ENCODE measurements at places on chromosomes 1 and 21. TPM values are rescaled to one million over a fixed set of nuclear protein-coding genes. Genes with fewer than 3 reads are reported as not detected.
A peak's percentile ranks its signal among the peaks of the same experiment; 100 is the strongest.

Gene SPRR4
- total RNA-seq = not detected

DNA sequence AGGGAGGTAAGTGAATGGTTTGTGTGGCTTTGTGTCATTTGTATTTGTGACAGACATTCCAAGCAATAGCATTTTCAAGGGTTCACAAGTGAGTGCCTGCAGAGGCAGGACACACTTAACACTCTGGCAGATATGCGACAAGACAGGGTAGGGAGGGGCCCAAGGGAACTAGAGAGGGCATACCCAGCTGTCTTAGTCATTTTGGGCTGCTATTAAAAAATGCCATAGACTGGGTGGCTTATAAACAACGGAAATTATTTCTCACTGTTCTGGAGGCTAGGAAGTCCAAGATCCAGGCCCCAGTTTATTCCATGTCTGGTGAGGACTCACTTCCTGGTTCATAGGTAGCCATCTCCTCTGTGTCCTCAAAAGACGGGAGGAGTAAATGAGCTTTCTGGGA lies 137.4 kb downstream of the FGGY start:
- DNase-seq = no peak

DNA sequence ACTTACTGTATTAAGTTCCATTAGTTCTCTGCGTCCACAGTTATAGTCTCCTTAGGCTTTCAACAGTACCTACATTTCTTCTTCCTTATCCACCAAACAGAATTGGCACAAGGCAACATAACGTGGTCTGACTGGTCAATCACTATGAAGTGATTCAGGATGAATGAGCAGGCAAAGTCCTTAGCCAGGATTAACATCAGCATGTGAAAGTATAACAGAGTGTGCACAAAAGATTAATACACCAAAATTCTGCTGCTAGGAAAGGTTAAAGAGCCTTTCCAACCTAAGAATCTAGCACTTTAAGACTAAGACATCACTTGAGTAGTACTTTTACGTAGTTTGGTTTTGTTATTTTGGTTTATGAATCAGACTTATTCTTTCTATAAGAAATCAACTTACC lies 15.8 kb downstream of the DEPDC1 start:
- no peak for DNase-seq

- no peak for DNase-seq
These were observed 58.7 kb downstream of the ALG14 start for GRCh38 chr1:95013950-95014574.

GRCh38 chr1:229579059-229579673 lies 20.7 kb upstream of the ABCB10 start:
- no peak for DNase-seq

DNA sequence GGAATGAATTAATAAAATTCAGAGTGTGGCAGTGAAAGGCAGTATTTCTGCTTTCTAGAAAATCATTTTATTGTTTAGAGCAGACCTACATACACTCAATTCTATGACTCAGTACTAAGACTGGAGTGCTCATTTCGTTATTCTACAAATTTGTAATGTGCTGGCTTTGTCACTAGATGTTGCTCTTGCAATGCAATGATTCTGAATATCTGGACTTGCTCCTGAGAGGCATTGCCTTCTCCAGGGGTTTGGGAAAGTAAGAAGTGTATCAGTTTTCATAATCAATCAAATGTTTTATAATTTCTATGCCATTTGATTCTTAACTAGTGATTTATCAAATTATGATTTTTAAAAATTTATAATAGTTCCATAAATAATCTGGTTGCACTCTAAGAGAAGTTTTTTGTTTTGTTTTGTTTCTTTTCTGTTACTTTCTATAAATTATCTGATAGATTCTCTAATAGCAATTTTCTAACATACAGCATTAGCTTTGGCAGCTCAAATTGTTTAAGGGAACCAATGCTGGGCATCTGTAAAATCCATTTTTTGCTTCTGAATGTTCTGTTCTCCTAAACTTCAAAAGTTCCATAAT lies 280.5 kb upstream of the SGIP1 start:
- no peak for DNase-seq

GRCh38 chr1:56429288-56429687 lies 150.1 kb downstream of the PLPP3 start:
- DNase-seq = no peak

Gene GPR25
- total RNA-seq = not detected

DNA sequence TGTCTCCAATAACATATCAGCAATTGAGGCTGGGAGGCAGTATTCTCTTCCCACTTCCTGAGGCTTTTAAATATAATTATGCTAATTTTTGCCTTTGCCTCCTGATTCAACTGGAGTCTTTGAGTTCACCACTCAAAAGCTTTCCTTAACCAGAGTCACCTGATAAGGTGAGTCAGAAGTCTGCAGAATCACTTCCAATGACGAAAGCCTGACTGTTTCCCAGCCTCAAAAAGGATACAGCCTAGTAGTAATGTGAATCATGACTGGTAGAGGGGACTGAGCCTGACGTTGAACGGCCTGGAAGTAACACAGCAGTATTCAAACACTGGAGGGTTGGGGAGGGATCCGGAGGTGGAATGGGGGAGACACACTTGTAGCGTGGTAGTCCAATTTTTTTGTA lies 10.4 kb upstream of the MRPL9 start:
- DNase-seq = no peak

- DNase-seq = no peak
These were observed 27.4 kb downstream of the DTL start for GRCh38 chr1:212062832-212063438.

Gene OR2T2
- not detected for total RNA-seq

DNA sequence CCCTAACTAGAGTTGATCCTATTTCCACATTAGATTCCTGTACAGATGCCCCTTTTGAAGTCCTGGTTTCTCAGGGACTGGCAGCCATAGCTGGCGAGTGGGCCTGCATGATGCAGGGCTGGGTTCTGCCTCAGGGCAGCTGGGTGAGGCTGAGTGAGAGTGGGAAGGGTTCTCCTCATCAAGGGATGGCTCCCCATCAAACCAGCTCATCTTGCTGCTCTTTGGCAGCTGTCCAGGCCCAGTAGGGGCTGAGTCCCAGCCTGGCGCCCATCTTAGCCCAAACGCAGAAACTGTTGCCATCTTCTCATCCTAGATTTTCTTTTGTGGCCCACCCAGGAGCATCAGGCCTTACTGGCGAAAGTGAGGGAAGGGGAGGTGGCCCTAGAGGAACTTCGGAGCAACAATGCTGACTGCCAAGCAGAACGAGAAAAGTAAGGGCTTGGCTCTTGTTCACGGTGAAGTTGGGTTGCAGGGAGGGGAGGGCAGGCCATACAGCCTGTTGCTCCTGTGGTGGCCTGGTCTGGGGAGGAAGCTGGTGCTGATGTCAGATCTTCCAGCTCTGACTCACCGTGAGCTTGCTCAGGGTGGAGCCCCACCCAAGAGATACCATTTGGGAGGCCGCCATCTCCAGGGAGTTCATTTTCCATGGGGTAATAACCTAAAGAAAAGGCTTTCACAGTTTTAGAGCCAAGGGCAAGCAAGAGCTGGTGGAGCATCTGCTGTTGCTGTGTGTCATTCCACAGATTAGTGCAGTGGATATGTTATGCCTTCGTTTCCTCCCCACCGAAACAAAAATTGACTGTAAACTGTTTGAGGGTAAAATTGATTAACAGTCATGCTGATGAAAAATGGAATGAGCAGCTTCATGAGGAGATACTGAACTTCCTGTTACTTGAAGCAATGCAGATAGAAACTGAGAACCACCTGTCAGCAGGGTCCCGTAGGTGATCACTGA lies 34.7 kb downstream of the TUFT1 start:
- no peak for DNase-seq

DNA sequence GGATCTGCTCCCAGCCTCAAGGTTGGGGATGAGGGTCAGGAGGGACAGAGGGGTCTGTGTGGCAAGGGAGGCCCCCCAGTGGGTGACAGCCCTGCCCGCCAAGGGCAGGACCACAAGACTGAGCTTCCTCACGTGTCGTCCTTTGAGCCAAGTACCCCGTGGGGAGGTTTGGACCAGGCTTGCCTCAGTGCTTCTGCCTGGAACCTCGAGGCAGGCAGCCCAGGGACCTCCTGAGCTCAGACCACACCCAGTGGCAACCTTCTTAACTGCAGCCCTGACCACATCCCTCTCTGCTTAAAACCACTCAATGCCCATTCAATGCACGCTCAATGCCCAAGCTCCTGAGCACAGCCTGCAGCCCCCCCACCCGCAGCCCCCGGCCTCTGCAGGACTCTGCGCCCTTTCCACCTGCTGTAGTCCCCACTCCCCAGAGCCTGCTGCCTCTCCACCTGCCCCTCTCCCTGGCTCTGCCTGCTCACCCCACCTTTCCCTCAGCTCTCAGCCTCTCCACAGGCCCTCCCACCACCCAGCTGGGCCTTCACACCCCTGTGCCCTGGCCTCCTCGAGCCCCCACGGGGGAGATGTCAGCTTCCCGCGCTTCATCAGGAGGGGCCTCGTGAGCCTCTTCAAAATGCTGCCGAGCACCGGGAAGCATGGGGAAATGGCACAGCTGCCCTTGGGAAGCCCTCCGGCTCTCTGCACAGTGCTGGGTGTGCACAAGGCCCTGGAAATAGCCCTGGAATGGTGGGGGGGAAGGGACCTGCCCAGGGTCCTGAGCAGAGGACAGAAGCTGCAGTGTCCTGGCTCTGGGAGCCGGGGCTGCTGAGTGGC lies 129.3 kb upstream of the VAMP3 start:
- DNase-seq = no peak

DNA sequence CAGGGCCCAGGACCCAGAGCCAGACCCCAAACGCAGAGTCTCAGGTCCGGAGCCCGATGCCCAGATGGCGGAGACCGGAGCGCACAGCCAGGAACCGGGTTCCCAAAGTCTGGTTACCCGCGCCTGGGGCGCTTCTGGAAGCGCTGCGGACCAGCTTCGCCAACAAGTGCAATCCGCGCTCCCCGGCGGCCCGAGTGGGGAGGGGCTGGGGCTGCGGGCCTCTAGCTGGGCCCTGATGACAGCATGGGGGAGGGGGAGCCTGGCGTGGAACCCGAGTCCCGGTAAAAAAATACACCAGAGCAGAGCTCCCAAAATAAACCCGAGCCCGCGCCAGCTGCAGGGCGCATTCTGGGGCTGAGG lies 494 bp downstream of the NT5C1A start:
- DNase-seq = no peak

GRCh38 chr1:17011439-17012307 lies at the start of gene ATP13A2:
ATP13A2 (minus strand) TSS chr1:17011928; CDS start chr1:17011738, 190 bp downstream.
- DNase-seq = peak; percentile 91

DNA sequence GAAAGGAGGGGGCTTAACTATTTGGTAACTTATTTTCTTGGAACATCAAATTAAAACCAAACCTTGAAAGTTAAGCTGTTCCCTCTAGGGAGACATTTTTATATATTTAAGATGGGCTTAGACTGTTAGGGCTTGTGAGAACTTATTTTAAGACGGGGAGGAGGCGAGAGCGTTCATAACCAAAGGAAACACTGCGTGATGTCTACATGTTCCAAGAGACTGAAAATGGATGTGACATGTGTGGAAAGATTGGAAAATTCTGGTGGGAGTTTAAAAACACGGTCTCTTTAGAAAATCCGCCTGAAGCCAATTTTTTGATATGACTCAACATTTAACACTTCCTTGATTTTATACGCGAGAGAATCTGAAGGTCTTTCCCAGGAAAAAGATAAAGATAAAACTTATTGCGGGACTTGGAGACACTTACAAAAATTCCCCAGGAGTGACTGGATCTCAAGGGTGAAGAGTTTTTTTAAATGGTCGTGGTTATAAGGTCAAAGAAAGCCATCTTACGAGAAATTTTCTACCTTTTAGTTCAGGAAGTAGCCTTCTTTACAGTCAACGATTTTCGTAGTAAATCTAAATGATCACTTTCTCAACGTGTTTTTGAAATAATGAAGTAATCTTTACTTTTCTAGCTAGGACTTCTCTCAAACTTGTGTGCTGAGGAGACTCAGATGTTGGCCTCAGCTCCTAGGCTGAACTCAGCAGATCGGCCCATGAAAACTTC lies 828 bp downstream of the PNRC2 start:
- DNase-seq = no peak

Gene BRDT
- not detected for total RNA-seq

GRCh38 chr1:14597343-14598006 lies 1.0 kb upstream of the KAZN start:
- no peak for DNase-seq

- DNase-seq = no peak
These were observed 161.1 kb upstream of the CXADR start for GRCh38 chr21:17351766-17352165.

- DNase-seq = peak; percentile 78
These were observed 12.7 kb downstream of the COL6A2 start for GRCh38 chr21:46110499-46111192.

- DNase-seq = no peak
These were observed 19.5 kb upstream of the PSMB2 start for GRCh38 chr1:35660581-35661473.

Gene SFN
- 1.2 TPM for total RNA-seq

DNA sequence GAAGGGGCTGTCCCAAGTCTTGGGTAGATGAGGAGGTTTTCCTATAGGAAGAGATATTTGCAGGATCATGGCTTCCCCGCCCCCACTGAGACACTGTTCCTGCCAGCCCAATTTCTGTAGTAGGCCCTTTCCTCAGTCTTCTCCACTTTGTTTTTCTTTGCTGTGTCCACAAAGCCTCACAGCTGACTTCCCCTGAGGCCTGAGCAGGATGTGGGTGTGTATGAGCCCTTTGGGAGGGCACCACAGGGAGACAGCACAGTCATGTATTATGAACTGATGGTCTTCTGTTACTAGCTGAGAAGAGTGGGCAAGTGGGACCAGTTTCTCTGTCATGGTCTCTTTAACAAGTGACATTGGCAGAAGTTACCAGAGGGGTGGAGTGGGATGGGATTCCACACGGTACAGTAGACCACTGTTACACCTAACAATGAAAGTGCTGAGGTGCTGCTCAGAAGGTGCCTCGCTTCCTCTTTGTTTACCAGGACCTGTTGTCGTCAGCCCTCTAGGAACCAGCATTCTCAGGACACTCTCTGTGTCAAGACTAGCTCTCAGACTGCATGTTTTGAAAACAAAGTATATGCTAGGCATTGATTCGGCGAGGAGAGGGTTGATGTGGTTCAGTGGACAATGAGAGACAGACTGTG lies 253.8 kb upstream of the HOOK1 start:
- DNase-seq = no peak

DNA sequence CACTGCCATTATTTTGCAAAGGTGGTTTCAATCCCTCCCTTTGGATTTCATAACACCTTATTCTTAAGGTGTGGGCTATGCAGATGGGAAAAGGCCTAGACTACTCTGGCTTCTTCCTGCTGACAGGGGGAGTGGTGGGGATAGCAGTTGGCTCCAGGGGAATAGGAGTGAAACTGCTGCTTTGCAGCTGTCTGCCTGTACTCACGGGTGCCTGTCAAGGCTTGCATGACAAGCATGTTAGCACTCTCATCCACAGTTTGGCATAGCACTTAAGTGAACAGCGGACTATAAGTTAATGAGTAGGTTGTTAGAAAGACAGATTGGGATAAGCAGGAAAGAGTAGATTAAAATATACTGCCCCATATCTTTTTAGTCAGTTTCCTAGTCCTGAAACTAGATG lies 287.5 kb upstream of the DAB1 start:
- DNase-seq = no peak

DNA sequence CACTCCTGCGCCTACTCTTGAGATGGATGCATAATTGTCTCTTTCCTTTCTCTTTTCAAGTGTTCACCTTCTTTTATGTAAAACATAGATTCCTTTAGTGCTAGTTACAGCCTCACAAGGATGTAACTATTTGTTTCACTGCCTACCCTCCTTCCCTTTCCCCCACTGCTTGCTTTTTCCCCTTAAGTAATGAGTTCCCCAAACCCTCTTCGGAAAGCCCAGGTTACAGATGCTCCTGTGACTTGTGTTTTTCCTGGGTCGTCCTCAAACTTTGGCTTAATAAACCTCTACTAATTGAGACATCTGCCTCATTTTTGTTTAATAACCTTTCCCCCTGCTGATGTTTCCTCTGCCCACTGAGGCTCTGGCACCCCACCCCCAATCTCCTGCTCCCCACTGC lies 39.2 kb downstream of the C21orf91 start:
- no peak for DNase-seq

Data from posterior vena cava (tissue), 2 donors.